Activated CD4-positive, alpha-beta memory T cell treated with anti-CD3 and anti-CD28 coated beads, Interleukin-2, amount 10 ng/mL, durations not matched to agents 7 days and 5 days (primary cell): ENCODE measurements at places on chromosomes 6 and 20. TPM values are rescaled to one million over a fixed set of nuclear protein-coding genes. Genes with fewer than 3 reads are reported as not detected.

CFAP61 gene
- total RNA-seq: not detected

SNAI1 gene
- 0.38 TPM for total RNA-seq

MAPK13 gene
- 56.2 TPM for total RNA-seq

TRIM40 gene
- not detected for total RNA-seq

SYCP2 gene
- 7.9 TPM for total RNA-seq

FNDC1 gene
- total RNA-seq: not detected

DEFB124 gene
- not detected for total RNA-seq

BTNL2 gene
- not detected for total RNA-seq

- peaks cover 24% of the 10 kb centered on the region for H3K27me3 ChIP-seq
- no peak overlapping the region for H3K4me3 ChIP-seq
- no peak overlapping the region for H3K27ac ChIP-seq
- no peaks in the 10 kb centered on the region for H3K36me3 ChIP-seq
- no peak for DNase-seq
Observed at GRCh38 chr20:63248835-63249591, 5.2 kb downstream of the NKAIN4 start.

GRCh38 chr6:142898927-142899895 lies 45.8 kb downstream of the HIVEP2 start:
- H3K27me3 ChIP-seq: no peaks in the 10 kb centered on the region
- H3K4me1 ChIP-seq: peaks cover 41% of the 10 kb centered on the region
- no peak for DNase-seq
- H3K36me3 ChIP-seq: peaks cover 19% of the 10 kb centered on the region

DNA sequence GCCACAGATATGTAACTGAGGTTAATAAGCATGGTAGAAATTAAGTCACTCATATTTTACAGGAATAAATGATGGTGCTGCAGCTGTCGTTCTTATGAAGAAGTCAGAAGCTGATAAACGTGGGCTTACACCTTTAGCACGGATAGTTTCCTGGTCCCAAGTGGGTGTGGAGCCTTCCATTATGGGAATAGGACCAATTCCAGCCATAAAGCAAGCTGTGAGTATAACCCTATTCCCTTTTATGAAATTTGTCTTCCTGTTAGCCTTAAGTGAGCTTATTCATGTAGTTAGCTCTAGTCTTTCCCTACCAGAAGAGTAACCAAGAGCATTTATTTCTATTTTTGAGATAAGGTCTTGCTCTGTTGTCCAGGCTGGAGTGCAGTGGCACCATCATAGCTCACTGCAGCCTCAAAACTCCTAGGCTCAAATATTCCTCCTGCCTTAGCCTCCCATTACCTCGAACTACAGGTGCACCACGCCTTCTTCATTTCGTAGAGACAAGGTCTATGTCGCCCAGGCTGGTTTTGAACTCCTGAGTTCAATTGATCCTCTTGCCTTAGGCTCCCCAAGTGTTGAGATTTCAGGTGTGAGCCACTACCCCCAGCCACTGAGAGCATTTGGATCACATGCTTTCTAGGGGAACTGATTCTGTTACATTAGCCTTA lies 12.0 kb downstream of the TCP1 start:
- H3K27me3 ChIP-seq: no peaks in the 10 kb centered on the region
- H3K36me3 ChIP-seq: peaks cover 77% of the 10 kb centered on the region
- no peak overlapping the region for H3K4me3 ChIP-seq

- DNase-seq: peak; percentile 33
- H3K4me3 ChIP-seq: peak overlapping the region; percentile 21
- peaks cover 4% of the 10 kb centered on the region for H3K4me1 ChIP-seq
Observed at GRCh38 chr6:149211046-149211571, 106.4 kb upstream of the TAB2 start.

DNA sequence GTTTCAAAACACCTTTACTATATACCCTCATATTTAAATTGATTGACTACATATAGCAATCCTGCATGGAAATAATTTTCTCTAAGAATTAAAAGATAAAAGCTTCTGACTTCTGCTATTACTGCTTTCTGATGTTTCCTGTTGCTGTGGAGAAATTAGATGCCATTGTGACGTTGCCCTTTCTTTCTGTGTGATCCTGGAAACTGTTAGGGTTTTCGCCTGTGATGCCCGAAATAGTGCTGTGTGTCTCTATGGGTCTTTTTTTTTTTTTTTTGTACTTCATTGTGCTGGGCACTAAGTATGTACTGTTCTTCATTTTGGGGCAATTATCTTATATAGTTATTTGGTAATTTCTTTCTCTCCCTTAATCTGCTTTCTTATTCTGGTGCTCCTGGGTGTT lies 205.0 kb downstream of the ARID1B start:
- no peak overlapping the region for H3K27ac ChIP-seq
- no peaks in the 10 kb centered on the region for H3K27me3 ChIP-seq
- H3K4me1 ChIP-seq: peaks cover 45% of the 10 kb centered on the region

DNA sequence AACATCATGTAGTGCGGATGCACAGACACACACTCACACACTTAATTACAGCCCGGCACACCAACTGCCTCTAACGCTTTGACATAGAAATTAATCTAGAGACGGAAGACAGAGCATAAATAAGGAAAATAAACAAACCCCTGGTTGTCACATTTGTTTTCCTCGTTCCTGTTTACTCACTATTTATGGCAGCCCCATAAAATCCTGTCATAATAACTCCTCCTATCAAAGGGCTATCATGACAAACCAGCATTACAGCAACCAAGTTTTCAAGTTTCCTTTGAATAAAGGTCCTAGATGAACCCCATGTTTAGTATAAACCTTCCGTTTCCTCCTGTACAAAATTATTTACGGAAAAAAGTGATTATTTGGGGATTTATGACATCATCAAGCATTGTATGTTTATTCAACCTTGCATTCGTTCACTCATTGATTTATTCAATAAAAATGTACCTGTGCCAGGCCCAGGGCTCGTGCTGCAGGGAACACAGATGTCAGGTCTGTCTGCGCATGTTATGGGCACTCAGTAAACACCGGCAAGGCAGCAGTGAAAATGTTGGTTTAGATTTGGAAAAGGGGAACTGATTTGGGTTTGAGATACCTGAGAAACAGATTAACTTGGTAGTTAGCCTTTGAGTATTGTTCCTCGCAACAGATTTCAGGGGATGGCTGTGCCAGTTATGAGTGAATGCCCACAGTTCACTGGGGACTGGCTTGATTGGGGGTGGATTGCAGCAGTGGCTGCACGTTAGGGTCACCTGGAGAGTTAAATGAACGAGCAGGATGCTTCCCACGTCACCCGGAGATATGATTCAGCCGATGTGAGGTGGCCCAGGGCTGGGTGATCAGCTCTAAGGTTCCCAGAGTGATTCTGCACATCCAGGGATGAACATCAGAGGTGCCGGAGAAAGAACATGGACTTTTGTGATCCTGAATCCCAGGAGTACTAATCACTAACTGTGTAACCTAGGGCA lies 295.3 kb upstream of the FOXQ1 start:
- no peak overlapping the region for H3K27ac ChIP-seq
- no peak for DNase-seq
- peaks cover 2% of the 10 kb centered on the region for H3K27me3 ChIP-seq
- no peak overlapping the region for H3K4me3 ChIP-seq
- no peaks in the 10 kb centered on the region for H3K36me3 ChIP-seq
- H3K4me1 ChIP-seq: no peaks in the 10 kb centered on the region

GRCh38 chr6:148179786-148180185 lies 162.9 kb upstream of the SASH1 start:
- H3K36me3 ChIP-seq: no peaks in the 10 kb centered on the region
- H3K27ac ChIP-seq: no peak overlapping the region
- no peaks in the 10 kb centered on the region for H3K4me1 ChIP-seq
- no peak for DNase-seq
- H3K27me3 ChIP-seq: peaks cover 19% of the 10 kb centered on the region

DNA sequence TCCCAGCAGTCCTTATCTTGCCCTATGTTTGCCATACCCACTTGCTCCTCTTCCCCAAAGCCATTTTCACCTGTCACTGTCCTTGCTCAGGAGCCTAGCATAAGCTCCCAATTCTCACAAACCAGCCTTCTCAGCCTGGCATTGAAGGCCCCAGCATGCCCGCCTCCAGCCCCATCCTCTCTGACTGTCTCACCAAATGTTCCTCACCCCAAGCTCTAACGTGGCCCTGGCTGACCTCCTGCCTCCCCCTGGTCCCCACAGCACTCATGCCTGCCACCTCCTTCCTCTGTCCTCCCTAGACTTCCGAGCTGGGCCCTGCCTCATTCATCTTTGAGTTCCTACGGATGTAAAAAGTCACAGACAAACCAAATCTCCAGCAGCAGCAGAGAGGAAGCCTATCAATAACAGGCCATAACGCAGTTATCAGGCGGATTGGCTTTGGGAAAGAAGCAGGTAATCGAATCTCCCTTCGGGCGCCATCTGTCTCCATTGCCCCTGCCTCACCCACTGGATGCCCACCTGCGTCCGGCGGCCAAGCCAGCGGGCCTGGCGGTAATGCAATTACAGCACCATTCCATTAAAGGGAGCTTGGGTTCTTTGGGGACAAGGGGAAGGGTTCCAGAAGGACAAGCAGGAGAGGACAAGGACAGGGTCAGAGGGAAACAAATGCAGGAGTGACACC lies 104.4 kb downstream of the MRPL14 start:
- no peak for DNase-seq
- no peak overlapping the region for H3K4me3 ChIP-seq

DNA sequence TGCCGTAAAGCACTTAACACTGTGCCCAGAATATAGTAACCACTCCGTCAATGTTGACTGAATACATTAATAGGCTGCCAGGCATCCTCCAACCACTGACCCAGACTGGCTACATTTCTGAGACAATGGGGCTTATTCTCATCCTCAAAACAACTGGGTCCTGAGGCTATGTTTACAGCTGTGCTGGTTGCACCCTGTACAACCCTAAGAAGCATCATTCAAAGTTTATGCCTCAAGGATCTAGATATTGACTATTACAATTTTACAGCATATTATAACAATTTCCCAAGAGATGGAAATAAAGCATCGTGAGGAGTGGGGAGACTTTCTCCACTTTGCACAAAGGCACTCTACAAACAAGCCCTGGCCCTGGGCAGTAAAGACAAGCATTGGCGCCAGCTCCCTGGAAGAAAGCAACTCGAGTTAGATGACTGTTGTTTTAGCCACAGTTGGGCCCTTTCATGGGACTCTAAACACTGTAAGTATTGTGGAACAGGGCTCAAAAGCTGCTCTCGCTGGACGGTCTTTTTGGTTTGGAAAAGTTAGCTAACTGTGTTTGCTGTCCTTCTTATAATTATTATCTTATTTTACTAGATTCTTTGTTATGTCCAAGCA lies 30.2 kb downstream of the MYLIP start:
- peaks cover 11% of the 10 kb centered on the region for H3K4me1 ChIP-seq
- no peaks in the 10 kb centered on the region for H3K27me3 ChIP-seq
- no peak for DNase-seq
- H3K27ac ChIP-seq: no peak overlapping the region
- H3K4me3 ChIP-seq: no peak overlapping the region

DNA sequence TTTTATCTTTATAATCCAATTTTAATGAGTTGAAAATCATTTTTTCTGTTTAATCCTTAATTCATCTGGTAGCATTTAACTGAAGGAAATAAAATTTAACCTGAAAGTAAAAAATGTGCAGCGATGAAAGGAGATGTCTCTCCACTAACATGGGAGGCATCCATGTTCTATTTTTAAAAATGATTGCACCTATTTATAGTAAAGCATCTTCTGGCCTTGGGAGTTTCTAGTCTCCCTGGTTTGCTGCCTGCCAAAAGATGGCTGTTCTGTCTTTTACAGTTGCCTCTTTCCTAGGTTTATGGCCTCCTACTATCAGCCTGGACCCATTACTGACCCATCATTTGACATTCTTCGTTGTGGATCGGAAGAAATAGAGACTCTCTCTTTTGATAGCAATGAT lies 143.0 kb downstream of the B3GAT2 start:
- H3K4me1 ChIP-seq: no peaks in the 10 kb centered on the region
- H3K27ac ChIP-seq: no peak overlapping the region
- H3K4me3 ChIP-seq: no peak overlapping the region

DNA sequence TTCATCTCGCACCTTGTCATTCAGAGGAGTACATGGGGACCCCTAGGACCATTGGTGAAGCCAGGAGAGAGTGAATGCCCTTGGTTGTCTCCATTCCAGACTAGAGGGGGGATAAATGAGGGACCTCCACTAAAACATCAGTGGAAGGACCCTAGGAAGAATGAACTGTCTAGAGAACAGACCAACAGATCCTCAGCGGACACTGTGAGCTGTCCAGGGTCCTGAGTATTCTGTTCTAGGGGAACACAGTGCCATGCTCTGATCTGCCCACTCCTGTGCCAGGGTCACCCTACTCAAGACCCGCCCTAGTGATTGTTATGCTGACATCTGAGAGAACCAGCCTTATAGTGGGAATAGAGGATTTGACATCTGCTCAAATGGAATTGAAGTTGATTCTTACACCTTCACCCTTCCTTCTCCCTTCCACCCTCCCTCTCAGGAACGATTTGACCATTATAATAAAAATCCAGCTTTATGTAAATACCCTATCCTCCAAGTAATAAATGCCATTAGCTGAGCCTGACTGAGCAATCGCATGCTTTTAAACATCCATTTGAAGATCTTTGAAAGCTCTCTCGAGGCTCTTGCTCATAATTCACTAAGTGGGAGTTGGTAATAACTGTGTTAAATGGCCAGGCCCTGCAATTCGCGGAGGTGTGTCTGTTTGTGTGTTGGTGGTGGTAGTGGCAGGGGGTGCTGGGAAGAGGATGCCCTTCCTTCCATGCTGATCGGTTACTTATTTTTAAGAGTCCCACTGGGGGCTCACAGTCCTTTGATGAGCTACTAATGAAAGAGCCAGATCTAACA lies 43.6 kb upstream of the SLC32A1 start:
- peaks cover 16% of the 10 kb centered on the region for H3K27me3 ChIP-seq
- no peaks in the 10 kb centered on the region for H3K36me3 ChIP-seq
- H3K27ac ChIP-seq: no peak overlapping the region
- H3K4me3 ChIP-seq: no peak overlapping the region
- H3K4me1 ChIP-seq: no peaks in the 10 kb centered on the region

- H3K4me3 ChIP-seq: peak overlapping the region; percentile 46
- H3K27ac ChIP-seq: peak overlapping the region; percentile 84
- H3K36me3 ChIP-seq: peaks cover 15% of the 10 kb centered on the region
- peaks cover 26% of the 10 kb centered on the region for H3K4me1 ChIP-seq
- DNase-seq: peak; percentile 61
Observed at GRCh38 chr20:54078296-54078984, 8.0 kb upstream of the BCAS1 start.

DNA sequence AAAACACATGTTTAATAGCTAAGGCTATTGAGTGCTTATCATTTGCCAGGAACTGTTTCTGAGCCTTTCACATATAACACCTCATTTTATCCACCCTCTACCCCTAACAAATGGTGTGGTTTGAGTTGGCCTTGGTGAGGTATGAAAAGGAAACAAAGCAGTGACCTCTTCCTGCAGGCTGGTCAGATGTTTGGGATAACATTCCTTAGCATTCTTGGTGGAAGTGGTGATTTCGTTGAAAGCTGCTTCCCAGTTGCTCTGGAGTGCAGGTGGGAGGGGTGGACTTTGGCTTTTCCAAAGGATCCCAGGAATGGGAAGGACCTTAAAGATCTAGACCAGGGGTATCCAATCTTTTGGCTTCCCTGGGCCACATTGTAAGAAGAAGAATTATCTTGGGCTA lies 41.3 kb downstream of the CARMIL1 start:
- DNase-seq: no peak
- H3K27me3 ChIP-seq: peaks cover 4% of the 10 kb centered on the region
- no peak overlapping the region for H3K4me3 ChIP-seq
- no peaks in the 10 kb centered on the region for H3K36me3 ChIP-seq

GRCh38 chr6:41894366-41895299 lies 542 bp downstream of the USP49 start:
- peaks cover 15% of the 10 kb centered on the region for H3K4me1 ChIP-seq
- no peak for DNase-seq
- H3K27me3 ChIP-seq: no peaks in the 10 kb centered on the region
- H3K27ac ChIP-seq: peak overlapping the region; percentile 66
